ENCODE measurements at places on chromosomes 12 and 14.
A peak's percentile ranks its signal among the peaks of the same experiment; 100 is the strongest.

- H3K4me1 ChIP-seq: no peaks in the 10 kb centered on the region
- no peak overlapping the region for H3K4me3 ChIP-seq
- no peak overlapping the region for H3K27ac ChIP-seq
- DNase-seq: no peak
Measured at GRCh38 chr12:131507094-131507493, 203.8 kb upstream of the SFSWAP start.

DNA sequence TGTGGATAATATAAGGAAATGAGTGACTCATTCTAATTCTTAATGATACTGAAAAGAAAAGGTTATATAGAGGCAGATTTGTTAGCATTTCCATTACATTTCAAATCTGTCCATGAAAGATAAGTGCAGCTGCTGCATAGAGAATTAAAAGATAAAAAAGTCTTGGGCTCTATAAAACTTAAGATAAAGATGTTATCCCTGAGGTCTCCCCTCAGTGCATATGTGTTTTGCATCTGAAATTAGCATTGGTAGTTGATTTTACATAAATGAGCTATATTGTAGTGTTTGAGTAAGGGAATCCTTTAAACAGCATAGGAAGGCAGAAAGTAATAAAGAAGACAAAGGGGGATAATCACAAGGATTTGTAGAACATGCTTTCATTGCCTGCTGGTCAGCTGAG lies 206.2 kb downstream of the FSCB start:
- no peaks in the 10 kb centered on the region for H3K36me3 ChIP-seq
- H3K4me1 ChIP-seq: no peaks in the 10 kb centered on the region
- H3K27me3 ChIP-seq: no peaks in the 10 kb centered on the region
- H3K4me3 ChIP-seq: no peak overlapping the region

- no peak overlapping the region for H3K4me3 ChIP-seq
- DNase-seq: no peak
- no peaks in the 10 kb centered on the region for H3K27me3 ChIP-seq
- no peak overlapping the region for H3K27ac ChIP-seq
- no peaks in the 10 kb centered on the region for H3K36me3 ChIP-seq
- H3K4me1 ChIP-seq: no peaks in the 10 kb centered on the region
Measured at GRCh38 chr14:90345239-90345557, 13.5 kb upstream of the NRDE2 start.

GRCh38 chr12:96493106-96493505 lies 3.7 kb downstream of the CFAP54 start:
- DNase-seq: no peak
- H3K4me3 ChIP-seq: no peak overlapping the region
- H3K36me3 ChIP-seq: no peaks in the 10 kb centered on the region
- H3K27ac ChIP-seq: no peak overlapping the region
- no peaks in the 10 kb centered on the region for H3K27me3 ChIP-seq

GRCh38 chr14:101843665-101844064 lies 82.2 kb downstream of the PPP2R5C start:
- no peak for DNase-seq
- no peak overlapping the region for H3K27ac ChIP-seq
- H3K4me3 ChIP-seq: no peak overlapping the region
- H3K27me3 ChIP-seq: no peaks in the 10 kb centered on the region
- H3K36me3 ChIP-seq: no peaks in the 10 kb centered on the region

- peaks cover 32% of the 10 kb centered on the region for H3K4me1 ChIP-seq
- peaks cover 7% of the 10 kb centered on the region for H3K36me3 ChIP-seq
- DNase-seq: no peak
- H3K27ac ChIP-seq: peak overlapping the region; percentile 99
- H3K27me3 ChIP-seq: no peaks in the 10 kb centered on the region
Measured at GRCh38 chr12:12726555-12727093, 9.5 kb downstream of the CDKN1B start.

DNA sequence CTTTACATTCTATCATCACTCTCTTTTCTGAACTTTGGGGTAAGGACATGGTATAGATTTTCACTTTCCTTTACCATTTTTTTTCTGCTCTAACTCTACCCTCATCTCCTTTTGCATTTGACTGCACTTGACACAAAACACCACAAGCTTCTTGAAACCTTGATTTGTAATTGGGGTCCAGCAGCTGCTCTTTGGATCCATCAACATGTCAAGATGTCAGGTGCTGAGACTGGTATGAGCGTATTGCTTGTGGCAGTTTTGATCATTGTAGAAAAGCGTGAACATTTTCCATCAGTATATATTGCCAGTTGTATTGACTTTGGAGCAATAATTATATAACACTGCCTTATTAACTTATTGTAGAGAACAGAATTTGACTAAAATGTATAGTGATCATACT lies 838.6 kb downstream of the TRHDE start:
- no peaks in the 10 kb centered on the region for H3K36me3 ChIP-seq
- no peak overlapping the region for H3K4me3 ChIP-seq
- H3K27ac ChIP-seq: no peak overlapping the region
- no peaks in the 10 kb centered on the region for H3K27me3 ChIP-seq

DNA sequence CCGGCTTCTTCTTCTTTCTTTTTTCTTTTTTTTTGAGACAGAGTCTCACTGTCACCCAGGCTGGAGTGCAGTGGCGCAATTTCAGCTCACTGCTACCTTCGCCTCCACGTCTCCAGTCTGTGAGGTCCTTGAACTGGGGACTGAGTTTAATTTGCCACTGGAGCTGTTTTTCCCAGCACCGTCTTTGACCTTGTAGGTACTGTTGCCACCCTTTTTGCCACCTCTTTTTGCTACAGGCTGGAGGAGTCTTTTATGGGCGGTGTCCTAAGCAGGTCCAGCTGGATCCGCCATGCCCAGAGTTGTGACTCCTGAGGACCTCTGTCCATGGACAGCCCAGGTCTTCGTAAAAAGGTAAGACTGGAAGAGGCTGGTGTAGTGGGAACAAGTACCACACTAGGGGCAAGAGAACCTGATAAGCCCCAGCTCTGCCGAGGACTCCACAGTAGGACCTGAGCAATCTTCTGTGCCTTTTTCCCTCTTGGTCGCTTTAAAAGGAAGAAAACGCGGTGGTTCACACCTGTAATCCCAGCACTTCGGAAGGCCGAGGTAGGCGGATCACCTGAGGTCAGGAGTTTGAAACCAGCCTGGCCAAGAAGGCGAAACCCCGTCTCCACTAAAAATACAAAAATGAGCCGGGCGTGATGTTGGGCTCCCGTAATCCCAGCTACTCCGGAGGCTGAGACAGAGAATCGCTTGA lies 946 bp downstream of the RNU4-2 start:
- H3K36me3 ChIP-seq: no peaks in the 10 kb centered on the region
- DNase-seq: peak; percentile 46
- peak overlapping the region; percentile 20 for H3K4me3 ChIP-seq

DNA sequence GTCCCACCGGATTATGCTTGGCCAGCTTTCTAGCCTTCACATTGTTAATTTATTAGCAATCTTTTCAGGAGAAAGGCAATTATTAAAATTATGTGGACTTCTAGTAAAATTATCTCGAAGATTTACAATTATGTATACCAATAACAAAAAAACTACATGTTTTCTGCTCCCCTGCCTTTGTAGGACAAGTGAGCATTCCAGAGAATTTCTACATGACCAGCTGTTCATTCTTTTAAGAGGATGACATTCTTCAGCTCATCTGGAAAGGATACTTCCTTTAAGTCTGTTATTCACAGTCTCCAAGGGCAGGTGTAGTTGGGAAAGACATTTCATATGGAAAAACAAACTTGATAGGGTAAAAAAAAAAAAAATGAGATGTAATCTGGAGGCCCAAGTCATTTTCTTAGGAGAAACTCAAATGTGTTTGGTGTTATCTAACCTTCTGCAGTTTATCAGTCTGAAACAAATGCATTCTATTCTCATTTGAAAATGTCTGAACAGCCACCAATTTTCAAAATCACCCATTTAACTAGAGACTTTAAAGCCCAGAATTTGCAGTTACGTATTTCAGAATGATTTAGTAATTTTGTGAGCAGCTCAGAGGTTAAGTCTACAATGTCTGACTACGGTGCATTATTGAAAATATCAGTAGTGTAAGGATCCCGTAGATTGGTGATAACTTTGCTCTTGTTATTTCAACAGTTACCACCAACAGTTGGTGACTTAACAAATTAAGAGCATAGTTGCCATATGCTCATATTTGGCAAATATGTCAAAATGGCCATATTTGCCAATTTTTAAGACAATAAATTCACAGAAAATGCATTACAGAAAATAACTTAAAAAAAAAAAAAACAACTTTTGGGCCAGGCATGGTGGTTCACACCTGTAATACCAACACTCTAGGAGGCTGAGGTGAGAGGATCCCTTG lies 1.8 kb upstream of the PHLDA1 start:
- peak overlapping the region; percentile 66 for H3K4me3 ChIP-seq
- DNase-seq: no peak
- peaks cover 41% of the 10 kb centered on the region for H3K4me1 ChIP-seq
- peak overlapping the region; percentile 100 for H3K27ac ChIP-seq

GRCh38 chr14:57875296-57875695 lies 9.4 kb upstream of the SLC35F4 start:
- H3K27me3 ChIP-seq: no peaks in the 10 kb centered on the region
- no peak for DNase-seq
- H3K4me3 ChIP-seq: no peak overlapping the region
- no peak overlapping the region for H3K27ac ChIP-seq
- peaks cover 11% of the 10 kb centered on the region for H3K4me1 ChIP-seq

DNA sequence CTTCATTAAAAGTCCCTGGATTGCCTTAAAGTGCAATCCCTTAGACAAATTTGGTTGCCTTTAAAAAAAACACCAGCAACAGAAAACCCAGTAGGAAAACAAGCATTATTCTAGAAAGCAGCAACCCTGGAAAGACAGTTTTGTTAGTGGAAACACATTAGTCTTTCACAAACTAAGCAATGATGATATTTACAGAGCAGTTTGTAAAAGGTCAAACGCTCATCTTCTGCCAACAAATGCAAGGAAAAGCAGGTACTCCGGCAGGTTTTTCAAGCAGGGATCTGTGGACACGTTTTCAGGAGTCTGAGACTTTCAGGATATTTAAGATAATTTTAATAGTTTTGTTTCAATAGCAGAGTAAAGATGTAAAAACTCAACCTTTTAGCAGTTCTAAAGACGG lies 202.2 kb downstream of the EXOC5 start:
- no peak for DNase-seq
- no peaks in the 10 kb centered on the region for H3K36me3 ChIP-seq
- H3K27ac ChIP-seq: no peak overlapping the region
- H3K27me3 ChIP-seq: no peaks in the 10 kb centered on the region
- no peaks in the 10 kb centered on the region for H3K4me1 ChIP-seq

Measured in Panc1 (cell line).